ENCODE measurements at places on chromosomes 12 and 14.

- peak; percentile 30 for DNase-seq
These were observed 6.4 kb upstream of the GAS2L3 start for GRCh38 chr12:100566887-100567637.

DNA sequence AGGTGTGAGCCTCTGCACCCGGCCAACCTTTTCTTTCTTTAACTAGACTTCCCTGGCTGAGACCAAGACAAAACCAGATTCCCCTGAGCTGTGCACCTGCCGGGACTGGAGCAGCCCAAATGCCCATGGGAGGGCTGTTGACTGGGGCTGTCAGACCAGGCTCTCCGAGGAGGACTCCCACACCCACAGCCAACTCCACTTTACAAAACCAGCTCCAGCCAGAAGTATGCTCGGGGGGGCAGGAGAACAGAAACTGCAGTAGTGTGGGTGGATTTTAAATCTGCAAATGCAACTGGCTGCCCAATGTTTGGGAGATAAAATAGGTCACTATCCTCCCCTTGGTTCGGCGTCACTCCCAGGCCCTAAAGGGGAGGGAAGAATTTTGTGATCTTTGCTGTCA lies 78.5 kb downstream of the VCPKMT start:
- no peak for DNase-seq

DNA sequence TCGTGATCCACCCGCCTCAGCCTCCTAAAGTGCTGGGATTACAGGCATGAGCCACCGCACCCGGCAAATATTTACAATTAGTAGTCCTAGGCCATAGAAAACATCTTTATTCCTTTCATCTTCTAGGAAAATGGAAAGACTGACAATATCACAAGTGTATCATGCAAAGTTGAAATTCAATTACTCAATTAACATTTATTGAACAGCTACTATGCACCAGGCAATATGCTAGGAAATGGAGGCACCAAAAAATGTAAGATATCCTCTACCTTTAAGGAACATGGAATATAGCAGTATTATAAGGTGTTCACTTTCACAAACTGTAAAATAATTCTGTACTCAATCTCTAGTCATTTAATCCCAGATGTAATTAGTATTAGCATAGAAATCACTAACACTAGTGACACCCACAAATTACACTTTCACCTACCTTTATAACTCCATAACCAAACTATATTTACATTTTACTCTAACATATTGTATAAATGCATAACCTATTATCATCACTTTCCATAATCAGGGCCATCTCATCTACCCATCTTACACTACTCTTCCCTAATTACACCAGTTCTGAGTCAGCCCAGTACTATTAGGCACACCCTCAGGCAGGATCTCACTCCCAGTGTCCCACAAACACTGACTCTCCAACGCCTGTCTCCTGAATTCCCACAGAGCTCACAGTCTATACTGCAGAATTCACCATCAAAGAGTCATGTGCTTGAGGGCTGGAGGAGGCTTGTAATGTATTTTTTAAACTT lies 10.4 kb downstream of the CORO1C start:
- no peak for DNase-seq

DNA sequence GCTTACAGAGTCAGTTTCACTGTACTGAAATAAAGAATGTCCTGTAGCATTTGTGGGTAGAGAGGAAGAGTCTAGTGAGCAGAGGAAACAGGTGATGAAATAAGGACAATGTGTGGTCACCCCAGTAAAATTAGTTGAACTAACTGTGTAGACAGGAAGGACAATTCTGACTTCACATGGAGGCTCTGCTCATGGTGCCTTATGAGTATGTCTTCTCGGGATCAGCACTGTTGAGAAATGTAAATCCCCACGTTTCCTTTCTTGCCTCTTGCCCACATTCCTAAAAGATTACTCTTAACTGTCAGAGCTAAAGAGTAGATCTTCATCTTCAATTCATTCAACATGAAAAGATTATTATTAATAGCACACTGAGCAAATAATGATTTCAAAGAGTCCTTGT lies 113.2 kb upstream of the FLRT2 start:
- DNase-seq: peak; percentile 67

- DNase-seq: no peak
These were observed 25.3 kb downstream of the GPRC5D start for GRCh38 chr12:12926571-12927071.

GRCh38 chr14:68384335-68384734 lies 408.5 kb downstream of the ZFP36L1 start:
- no peak for DNase-seq

- DNase-seq: no peak
These were observed 5.5 kb upstream of the ATN1 start for GRCh38 chr12:6921996-6922946.

DNA sequence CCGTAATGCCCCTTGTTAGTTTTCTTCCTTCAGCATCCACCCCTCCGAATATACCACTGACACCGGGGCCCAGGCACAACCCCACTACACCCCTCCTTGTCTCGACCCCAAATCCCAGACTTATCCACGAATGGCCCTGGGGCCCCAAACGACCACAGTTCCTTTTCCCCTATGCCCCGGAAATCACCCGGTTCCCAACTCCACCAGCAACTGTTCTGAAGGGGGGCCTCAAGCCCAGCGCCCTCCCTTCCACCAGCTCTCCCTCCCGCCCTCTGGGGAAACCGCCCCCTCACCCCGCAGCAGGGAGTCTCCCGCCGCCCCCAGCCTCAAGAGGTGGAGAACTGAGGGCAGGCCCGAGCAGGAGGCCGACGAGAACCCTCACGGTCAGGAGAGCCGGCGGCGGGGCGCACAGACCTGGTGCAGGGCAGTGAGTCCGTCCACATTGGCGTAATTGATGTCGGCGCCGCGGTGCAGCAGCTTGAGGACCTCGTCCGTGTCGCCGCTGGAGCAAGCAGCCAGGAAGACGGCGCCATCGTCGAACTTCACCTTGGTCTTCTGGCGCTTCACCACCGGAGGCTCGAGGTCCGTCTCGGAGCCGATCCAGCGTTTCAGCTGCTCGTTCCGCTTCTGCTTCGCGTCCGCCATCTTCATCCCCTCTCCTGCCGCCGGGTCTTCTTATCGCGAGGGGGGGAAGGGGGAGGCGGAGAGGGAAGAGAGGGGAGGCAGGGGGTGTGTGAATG lies 446 bp downstream of the PPP1R12A start:
- no peak for DNase-seq

GRCh38 chr12:80946591-80946990 lies 8.9 kb upstream of the LIN7A start:
- DNase-seq: no peak

DNA sequence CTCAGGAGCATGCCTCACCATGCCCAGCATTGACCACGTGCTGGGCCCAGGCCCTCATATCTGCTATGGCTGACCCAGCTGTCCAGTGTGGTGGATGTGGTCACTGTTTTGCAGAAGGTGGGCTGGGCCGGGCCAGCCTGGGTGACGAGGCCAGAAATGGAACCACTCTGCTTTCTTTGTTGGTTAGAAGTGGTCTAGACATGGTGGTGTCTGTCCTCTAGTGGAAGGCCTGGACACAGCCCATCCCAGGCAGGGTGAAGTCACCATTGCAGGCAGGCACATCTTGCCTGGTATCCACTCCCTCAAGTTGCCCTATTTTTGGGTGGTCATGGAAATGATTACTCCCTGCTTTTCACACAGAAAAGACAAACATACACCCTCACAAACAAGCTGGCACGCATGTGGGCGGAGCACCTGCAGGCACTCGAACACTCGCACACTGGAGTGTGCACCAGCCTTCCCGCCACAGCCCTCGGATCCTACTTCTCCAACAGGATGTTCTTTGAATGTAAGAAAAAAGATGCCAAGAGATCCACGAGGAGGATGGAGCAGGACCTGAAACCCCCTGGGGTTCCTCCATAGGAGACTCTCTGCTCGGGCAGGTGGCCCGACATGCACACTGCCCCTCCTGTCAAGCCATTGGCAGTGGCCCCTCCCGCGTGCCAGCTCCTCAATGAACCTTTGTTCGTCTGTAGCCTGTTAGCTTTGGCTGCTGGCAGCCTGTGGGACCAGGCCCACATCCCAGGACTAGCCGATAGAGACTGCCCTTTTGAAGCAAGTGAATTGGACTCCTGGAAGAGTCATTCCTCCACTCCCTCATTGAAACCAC lies 38.4 kb downstream of the MLXIP start:
- no peak for DNase-seq

- no peak for DNase-seq
These were observed 28.3 kb upstream of the HIGD1C start for GRCh38 chr12:50924131-50924438.

DNA sequence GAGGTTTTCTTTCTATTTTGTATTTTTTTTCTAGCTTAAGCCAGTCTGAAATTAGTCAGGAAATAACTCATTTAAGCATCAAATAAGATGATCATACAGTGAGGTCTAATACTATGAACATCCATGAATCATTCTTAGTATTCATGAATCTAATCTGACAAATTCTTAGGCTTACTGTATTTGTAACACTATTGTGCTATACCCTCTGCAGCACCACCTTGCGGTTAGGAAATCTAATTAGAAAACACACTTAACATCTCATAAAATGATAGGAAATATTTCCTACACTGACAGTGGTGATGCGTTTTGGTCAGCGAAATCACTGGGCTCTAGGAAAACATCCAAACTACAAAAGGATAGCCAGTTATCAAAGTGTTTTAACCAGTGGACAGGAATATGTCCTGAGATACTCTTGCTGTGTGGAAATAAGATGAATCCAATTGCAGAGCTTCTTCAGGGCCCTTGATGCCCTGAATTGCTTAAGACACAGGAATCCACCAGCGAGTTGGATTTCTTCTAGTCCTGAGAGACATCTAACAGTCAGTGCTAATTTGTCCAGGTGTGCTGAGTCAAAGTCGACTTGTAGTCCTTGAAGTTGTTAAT lies 109.3 kb upstream of the MYF6 start:
- peak; percentile 88 for DNase-seq
